Left cardiac atrium (tissue), 4 donors: ENCODE measurements at places on chromosomes 16 and 17. TPM values are rescaled to one million over a fixed set of nuclear protein-coding genes. Genes with fewer than 3 reads are reported as not detected.

DNA sequence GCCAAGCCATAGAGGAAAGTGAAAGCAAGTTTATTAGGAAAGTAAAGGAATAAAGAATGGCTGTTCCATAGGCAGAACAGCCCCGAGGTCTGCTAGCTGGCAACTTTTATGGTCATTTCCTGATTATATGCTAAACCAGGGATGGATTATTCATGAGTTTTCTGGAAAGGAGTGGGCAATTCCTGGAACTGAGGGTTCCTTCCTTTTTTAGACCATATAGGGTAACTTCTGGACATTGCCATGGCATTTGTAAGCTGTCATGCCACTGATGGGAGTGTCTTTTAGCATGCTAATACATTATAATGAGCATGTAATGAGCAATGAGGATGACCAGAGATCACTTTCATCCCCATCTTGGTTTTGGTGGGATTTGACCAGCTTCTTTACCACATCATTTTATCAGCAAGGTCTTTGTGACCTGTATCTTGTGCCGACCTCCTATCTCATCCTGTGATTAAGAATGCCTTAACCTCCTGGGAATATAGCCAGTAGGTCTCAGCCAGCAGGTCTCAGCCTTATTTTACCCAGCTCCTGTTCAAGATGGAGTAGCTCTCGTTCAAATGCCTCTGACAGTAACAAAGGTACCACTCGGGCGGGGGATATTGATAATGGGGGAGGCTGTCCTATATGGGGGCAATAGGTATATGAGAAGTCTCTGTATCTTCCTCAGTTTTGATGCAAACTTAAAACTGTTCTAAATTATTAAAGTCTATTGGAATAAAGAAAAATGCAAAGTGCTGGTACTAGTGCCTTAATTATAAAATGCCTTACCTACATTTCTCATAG lies 38.9 kb upstream of the HELZ start:
- DNase-seq = no peak

DNA sequence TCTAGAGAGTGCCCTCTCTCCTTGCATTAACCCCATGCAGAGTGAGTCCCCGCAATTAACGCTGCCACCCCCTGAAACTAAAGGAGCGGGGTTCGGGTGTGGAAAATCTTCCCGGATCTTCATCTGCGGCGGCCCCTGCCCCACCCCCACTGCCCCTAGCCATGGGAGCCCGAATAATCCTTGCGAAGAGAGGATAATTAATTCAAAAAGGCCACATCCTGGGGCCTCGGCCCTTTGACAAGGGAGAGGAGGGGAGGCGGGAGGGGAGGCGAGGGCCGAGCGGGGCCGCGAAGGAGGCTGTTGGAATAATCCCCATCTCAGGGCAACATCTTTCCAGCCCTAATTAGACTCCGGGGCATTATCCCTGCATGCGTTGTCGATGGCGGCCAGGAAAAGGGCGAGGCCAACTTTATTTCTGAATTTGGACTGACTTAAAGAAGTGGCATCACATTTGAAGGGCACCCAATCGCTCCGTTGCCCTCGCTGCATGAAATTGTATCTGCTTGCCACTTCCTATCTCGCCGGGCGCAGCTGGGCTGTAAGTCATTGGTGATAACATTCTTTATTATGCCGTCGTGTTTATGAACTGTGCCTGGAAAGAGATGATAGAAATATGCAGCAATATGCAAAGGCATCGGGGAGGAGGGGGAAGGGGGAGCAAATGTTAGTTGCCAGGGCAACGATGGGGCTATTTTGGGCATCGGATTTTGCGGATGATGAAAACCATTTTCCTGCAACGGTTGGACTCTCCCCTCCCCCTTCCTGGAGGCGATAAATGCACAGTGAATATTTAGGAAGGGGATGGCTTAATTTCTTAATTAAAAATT lies 387.1 kb upstream of the TNRC6C start:
- no peak for DNase-seq

Gene KRT20
- total RNA-seq = not detected

Gene TNP2
- total RNA-seq = not detected

Gene CCDC200
- not detected for total RNA-seq

Gene RASL10B
- 24.7 TPM for total RNA-seq

Gene DNAAF8
- total RNA-seq = 0.52 TPM

GRCh38 chr16:55044201-55044975 lies 113.7 kb downstream of the IRX5 start:
- no peak for DNase-seq

DNA sequence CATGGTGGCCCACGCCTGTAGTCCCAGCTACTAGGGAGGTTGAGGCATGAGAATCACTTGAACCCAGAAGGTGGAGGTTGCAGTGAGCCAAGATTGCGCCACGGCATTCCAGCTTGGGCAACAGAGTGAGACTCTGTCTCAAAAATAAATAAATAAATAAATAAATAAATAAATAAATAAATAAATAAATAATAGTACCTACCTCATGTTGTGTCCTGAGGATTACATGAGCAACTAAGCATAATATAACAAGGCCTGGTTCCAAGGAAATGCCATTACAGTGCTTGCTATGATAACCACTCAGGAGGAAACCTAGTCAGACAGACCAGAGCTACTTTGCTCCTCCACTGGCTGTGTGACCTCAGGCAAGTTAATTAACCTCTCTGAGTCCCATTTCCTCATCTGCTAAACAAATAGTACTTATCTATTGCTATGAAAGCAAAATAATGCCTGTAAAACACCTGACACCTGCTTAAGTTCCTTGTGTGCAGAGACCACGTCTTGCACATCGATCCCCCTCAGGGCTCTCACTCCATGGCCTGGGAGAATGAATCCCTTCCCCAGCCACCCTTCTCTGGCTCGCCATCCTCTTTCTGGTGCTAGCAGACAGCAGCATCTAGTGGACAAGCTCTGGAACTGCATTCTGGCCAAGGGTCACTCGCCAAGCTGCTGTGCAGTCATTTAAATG lies 7.5 kb downstream of the EPOP start:
- peak; percentile 73 for DNase-seq

GRCh38 chr17:63279498-63280230 lies 166.4 kb downstream of the CYB561 start:
- no peak for DNase-seq

Gene PYDC1
- total RNA-seq = not detected

Gene CD300LF
- 0.41 TPM for total RNA-seq

Gene SNAI3
- total RNA-seq = 0.55 TPM

GRCh38 chr16:85350973-85351372 lies 238.7 kb upstream of the CIBAR2 start:
- DNase-seq = peak; percentile 89

DNA sequence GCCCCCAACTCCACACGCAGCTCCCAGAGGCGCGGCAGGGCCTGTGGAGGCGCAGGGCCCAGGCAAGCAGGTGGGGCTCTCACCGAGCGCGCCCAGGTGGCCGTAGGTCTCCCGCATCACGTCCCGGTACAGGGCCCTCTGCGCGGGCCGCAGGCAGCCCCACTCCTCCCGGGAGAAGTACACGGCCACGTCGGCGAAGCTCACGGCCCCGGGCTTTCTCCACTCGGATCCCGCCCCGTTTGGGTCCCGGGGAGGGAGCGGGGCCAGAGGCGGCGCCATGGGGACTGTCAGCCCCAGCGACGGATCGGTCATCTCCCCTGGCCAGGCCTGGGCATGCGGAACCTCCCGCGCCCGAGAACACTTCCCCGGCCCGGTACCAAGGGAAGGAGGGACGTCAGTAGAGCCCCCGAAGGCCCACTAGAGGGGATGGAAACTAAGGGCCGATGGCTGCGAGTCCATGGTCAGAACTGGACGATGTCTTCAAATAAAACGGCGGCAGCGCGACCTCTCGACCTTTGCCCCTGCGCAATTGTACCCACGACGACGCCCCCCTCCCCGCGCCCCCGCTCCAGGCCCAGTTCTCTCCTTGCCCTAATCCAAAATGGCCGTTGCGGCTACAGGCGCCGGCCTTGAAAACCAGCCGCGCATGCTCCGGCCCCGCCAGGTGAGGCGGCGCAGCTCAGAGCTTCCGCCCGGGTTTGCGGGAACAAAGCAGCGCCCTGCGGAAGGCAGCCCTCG lies at the start of gene ZNF747:
ZNF747 (minus strand) TSS at position 491 of the 738 bp plus-strand sequence; CDS start at position 312, 179 bp downstream.
- peak; percentile 94 for DNase-seq

Gene MAPT
- total RNA-seq = 20.8 TPM

Gene RNF222
- total RNA-seq = not detected

- DNase-seq = no peak
Observed at GRCh38 chr16:80460988-80461387, 79.8 kb upstream of the DYNLRB2 start.

- DNase-seq = no peak
Observed at GRCh38 chr17:13044572-13045065, 26.8 kb upstream of the ELAC2 start.

DNA sequence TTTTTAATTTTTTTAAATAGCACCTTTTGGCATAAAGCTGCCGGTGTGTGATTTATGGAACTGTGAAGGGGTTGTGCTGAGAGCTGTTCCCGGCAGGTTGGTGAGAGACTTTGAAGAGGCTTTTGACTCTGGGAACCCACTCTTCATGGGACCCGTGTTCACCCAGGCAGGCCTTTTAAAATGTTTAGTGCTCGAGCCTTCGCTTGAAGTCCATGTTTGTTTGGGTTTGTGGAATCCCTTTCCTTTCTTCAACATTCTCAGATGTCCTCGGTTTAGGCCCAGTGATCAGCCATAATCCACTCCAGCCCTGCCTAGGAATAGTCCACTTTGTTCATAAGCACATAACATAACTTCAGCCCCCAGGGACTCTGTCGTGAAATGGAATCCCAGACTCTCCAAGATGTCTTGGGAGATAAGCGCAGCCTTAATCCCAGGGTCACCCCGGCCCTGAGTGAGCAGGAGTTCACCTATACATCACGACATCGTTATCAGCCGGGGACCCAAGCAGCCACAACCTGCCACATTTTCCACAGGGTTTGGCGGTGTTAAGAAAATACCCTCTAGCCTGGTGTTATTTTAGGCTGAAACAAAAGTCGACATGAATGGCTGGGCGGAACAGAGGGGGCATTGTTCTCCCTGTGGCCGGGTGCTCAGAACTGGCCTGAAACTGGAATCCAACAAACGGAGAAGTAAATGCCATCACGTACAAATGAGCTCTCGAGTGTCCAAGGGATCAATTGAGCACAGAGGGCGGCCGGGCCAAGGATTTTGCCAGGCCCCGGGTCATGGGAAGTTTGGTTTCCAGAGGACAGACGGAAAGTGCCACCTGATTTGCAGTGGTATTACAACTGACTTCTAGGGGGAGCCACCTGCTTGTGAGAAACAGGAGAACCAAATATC lies 145.7 kb upstream of the IRX3 start:
- no peak for DNase-seq

DNA sequence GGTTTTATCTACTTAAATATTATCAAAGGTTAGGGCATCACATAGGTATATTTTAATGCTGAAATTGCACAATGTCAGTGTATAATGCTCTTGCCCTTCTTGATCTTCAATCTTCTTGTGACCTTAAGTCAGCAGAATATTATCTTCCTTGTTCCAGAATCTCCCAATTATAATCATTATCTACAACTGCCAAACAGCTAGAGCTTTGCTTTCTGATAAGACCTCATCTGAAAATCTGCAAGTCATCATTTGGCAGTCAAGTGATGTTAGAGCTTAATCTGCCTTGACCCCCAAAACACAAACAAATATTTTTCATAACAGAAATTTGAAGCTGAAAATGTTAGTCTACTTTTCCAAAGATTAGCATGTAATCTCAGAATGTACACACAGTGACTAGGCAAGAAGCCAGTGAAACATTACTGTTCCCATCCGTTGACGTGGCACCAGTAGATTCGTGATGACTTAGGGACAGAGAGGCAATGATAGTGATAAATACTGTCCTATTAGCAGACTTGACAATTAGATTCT lies 19.8 kb downstream of the REXO5 start:
- no peak for DNase-seq

DNA sequence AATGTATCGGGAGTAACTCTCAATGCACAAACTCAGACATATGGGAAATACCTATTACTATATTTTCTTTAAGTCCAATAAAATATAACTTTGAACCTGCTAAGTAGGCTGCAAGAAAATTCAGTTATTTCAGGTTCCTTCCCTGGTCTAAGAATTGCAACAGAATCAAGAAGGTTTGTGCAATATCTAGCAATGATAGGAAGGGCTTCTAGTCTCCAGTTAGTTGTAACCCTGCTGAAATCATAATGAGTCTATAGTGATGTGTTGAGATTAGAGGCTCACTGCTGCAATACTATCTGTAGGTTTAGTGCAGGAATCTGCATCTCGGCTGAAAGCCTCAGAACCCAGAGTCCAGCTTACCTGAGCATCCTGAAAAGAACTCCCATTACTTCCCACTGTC lies 110.5 kb downstream of the PMP22 start:
- DNase-seq = no peak

Gene OR1F1
- total RNA-seq = not detected

- no peak for DNase-seq
Observed at GRCh38 chr16:74291577-74292208, 4.9 kb upstream of the PSMD7 start.

DNA sequence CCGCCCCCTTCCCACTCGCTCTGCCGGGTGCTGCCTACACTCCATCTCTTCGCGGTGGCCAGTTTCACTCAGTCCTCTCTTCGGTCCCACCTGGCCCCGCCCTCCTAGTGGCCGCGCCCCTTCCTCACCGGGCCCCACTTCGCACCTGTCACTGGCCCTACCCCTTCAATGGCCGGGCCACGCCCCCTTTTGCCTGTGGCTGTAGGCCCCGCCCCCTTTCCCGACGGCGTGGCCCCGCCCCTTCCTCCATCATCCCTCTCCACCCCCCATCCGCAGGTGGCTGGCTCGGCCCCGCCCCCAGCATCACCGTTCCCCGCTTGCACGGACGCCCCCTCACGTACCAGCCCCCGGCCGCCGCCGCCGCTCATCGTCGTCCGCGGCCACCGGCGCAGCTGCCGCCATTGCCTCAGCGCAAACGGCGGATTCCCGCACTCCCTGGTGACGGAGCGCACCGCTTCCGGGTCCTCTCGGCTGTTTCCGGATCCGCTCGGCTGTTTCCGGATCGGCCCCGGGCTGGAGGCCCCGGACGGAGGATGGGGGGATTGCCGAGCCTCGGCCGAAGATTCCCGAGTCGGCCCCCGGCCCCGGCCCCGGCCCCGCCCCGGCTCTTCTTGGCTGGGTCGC lies at the start of gene RABEP2:
RABEP2 (minus strand) TSS at position 477 of the 624 bp plus-strand sequence; CDS start at position 402, 75 bp downstream.
- peak; percentile 93 for DNase-seq

Gene CHST5
- not detected for total RNA-seq

Gene EVPL
- 0.29 TPM for total RNA-seq

GRCh38 chr17:57624386-57624785 lies 120.7 kb downstream of the CCDC182 start:
- no peak for DNase-seq

Gene SLFN14
- total RNA-seq = not detected

- no peak for DNase-seq
Observed at GRCh38 chr16:2115591-2115973, 20.1 kb downstream of the PKD1 start.

GRCh38 chr17:69717214-69717613 lies 302.7 kb downstream of the MAP2K6 start:
- no peak for DNase-seq
